GM12864 (cell line): ENCODE measurements at places on chromosomes 16 and 17.

DNA sequence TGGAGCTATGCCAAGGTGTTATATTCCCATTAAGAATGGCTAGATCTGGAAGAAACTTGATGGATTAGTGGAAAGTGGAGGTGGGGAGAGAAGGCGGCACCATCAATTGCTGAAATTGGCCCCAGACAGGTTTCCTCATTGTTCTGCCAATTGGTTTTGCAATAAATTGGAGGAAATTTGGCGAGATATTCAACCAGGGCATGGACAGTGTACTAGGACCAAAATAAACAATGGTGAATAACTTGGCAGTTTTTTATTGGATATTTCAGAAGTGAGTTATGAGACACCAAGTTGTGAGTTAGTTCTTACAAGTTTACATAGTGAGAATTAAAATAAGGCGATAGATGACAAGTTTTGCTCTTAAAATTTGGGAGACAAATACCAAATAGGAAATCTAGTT lies 41.1 kb upstream of the SOX9 start:
- DNase-seq, result no peak

DNA sequence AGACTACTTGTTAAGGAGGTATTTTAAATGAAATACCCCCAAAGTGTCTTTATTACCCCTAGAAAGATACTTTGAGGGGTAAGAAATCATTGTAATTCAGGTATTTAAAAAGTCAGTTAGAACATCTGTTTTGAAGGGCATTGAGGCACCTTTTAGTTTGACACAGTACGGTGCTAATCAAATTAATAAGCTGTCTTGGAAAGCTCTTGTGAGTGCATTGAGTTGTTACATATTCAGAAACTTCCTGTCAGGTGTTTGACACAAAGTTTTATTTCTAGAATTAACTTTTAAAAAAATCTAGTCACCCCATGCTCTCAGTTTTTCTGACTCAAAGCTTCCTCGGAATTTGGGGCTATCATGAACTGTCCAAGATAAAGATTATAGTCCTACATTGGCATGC lies 4.6 kb downstream of the RBBP6 start:
- no peak for DNase-seq

- peak; percentile 34 for DNase-seq
Measured at GRCh38 chr17:50269477-50270434, 4.5 kb upstream of the TMEM92 start.

DNA sequence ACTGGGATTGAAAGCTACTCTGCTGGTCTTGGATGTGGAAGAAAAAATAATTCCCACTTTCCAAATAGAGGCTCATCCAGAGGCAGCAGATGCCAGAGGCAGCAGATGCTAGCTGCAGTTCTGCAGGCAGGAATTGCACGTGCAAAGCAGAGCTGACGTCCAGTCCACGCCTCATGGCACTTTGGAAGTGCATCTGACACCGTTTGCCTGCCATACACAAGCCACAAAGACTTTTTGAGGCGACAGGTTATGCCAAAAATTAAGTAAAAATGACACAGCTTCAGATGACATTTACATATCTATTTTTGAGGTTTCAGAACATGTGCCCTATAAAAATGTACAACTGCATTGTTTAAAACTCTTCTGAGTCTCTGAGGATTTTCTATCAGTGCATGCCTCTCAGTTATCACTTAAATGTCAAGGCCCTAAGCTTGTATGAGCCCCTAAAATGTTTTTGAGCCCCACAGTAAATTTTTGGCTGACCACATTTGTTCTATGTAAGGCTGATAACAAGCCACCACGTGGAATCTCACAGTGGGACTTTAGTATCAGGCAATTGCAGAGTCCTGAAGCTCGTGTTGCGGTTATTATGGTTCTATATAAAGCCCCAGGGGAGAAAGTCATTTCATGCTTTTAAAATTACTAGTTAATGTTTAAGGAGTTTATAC lies 239.2 kb downstream of the PRKCA start:
- peak; percentile 30 for DNase-seq

- no peak for DNase-seq
Measured at GRCh38 chr17:29140631-29141513, 39.3 kb downstream of the MYO18A start.

- DNase-seq, result peak; percentile 67
Measured at GRCh38 chr17:51372345-51373004, 112.1 kb downstream of the UTP18 start.

DNA sequence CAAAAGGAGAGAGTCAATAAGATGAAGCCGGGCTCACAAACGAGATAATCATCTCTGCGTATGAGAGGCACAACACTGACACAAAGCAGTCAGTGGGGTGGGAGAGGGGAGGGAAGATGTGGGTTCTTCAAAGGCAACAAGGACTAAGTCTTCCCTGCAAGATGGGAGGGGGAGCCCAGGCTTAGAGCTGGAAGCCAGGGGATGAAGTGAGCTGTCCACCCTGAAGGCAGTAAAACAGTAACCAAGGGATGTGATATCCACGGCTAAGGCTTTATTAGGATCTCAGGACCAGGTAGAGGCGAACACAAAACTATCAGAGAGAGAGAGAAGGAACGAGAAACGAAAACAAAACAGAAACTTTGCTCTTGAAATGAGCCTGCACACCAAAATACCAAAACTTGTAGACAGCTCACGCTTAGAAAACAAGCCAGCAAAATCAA lies 115.9 kb downstream of the DYNLRB2 start:
- DNase-seq, result peak; percentile 42

GRCh38 chr16:3727806-3728381 lies 10.6 kb upstream of the TRAP1 start:
- DNase-seq, result no peak

DNA sequence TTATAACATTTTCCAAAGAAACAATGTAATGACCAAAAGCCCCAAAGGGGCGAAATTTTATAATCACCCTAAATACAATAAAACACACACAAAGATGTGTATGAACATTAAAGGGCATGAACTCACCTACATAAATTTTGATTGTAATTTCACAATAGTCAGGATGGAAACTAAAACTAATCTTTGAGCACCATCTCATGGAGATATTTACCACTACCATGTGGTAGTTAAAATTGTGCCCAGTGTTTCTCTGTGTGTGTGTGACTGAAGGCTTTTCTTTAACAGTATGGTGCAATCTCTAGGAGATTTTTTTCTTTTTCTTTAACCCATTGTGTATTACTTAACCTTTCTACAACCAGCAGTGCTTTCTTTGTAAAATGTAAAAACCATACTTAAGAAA lies 19.7 kb upstream of the MEIOC start:
- DNase-seq, result no peak

- DNase-seq, result no peak
Measured at GRCh38 chr17:35387496-35387895, 14.1 kb upstream of the SLFN11 start.

- DNase-seq, result no peak
Measured at GRCh38 chr16:69465083-69465721, 40.8 kb downstream of the CYB5B start.

GRCh38 chr17:78947235-78948149 lies 22.3 kb upstream of the TIMP2 start:
- no peak for DNase-seq

DNA sequence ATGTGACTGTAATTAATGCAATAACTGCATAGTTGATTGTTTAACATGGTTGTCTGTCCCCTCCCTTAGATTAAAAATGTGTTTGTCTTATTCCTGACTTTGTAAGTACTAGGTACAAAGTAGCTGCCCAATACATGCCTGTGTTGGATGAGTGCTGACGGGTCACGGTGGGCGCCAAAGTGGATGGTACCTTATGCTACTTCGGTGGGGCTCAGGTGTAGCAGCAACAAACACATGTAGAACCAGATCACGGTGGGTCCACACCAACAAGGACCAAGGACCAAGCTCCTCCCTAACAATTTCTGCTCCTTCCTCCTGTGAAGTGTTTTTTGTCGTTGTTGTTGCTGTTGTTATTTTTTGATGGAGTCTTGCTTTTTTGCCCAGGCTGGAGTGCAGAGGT lies 46.4 kb upstream of the ZFHX3 start:
- no peak for DNase-seq
